Esophagus (tissue), 2 donors: ENCODE measurements at places on chromosomes 13 and 19. TPM values are rescaled to one million over a fixed set of nuclear protein-coding genes. Genes with fewer than 3 reads are reported as not detected.

Gene ZNF700
- 6.4 TPM for polyA plus RNA-seq

Gene TNFRSF19
- polyA plus RNA-seq = 4.2 TPM

Gene PINLYP
- polyA plus RNA-seq = 17.6 TPM

Gene KIR2DL1
- polyA plus RNA-seq = not detected

Gene SHISA2
- polyA plus RNA-seq = 0.06 TPM

Gene FFAR3
- not detected for polyA plus RNA-seq

Gene KLK4
- polyA plus RNA-seq = 0.18 TPM

Gene CEACAM21
- 0.24 TPM for polyA plus RNA-seq
